ENCODE measurements at places on chromosomes 7 and 10.

GRCh38 chr10:19966751-19967150 is 150.5 kb downstream of the PLXDC2 start:
- DNase-seq = no peak

DNA sequence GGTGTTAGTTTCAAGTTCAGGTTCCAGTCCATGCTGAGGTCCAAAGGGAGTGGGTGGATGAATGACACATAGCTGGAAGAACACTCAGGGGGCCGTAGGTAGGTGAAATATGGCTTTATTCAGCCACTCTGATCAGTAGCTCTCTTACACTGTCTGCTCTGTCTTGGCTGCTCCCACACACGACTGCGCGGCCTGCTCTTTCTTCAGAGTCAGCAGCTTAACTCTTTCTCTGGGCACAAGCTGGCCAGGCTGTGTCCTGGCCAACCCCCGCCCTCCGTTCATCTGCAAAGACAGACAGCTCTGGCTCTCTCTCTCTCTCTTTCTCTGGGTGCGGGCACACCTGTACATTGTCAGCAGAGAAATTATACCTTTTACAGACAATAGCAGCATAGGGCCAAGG is 317.4 kb upstream of the SORCS1 start:
- no peak for DNase-seq

GRCh38 chr7:143849785-143850479 is 52.0 kb downstream of the TCAF1 start:
- no peak for DNase-seq

DNA sequence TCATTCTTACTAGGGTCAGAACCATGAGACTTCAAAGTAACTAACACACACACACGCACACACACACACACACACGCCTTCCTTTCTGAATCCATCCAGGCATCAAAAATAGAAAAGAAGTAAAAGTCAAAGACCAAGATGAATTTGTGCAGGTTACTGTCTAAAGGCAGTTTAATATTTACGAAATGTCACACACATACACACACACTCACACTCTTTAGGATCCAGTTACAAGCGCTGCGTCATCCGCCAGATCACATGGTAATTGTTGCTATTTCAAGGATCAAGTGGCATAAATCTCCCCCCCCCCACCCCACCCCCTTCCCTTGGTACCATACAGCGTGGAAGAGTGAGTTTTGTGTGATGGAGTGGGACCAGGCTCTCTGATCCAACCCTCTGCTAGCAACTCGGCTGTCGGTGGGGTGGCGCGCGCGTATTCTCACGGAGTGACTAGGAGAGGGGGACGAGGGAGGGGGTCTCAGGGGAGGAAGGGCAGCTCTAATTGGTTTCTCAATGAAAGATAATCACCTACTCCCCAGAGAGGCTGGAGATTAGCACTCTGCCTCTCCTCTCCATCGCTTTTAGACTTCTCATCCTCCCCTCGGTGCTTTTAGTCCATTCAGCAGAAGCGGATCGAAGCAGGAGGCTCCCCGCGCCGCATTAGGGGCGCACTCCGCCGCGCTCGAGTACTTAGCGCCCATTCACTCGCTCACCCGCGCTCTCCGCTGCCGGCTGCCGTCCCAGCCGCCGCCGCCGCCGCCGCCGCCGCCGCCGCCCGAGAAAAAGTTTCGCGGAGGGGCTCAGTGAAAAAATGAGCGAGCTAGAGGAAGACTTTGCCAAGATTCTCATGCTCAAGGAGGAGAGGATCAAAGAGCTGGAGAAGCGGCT is 83.5 kb upstream of the PRKG1 start:
- DNase-seq = no peak

DNA sequence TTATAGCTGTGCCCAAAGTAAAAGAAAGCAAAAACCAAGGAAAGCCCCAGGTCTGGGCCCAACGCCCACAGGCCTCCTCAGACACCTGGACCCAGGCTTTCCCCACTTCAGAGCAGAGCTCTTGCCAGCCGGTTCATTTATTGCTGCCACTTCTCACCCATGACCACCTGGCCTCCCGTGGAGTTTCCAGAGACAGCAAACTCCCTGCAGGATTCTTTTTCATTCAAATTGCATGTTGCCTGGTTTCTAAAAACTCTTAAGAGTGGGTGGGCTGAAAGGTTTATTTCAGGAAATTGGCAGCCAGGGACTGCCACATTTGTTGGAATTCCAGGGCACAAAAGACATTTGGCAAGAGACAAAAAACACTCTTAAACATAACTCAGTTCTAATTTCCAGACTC is 4.7 kb downstream of the VOPP1 start:
- DNase-seq = no peak

DNA sequence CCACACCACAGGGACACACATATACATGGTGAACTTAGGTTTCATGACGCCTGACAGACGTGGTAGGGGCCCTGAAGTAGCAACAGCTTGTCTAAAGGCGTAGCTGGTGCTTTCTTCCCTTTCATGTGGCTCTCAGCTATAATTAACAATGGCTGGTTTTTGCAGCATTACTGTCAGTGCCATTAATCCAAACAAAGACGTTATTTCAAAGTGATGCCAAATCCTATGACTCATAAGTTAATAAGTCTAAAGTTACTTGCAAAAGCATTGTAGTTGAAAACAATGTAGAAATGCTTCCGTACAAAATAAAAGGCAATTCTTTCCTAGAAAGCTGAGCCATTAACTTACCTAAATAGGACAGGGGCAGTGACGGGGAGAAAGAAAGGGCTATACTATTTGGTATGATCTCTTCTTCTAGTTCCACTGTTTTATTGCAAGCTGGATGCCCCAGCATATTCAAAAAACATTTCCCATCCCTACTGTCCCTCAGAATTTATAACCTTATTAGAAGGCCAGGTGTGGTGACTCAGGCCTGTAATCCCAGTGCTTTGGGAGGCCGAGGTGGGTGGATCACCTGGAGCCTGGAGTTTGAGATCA is 105.4 kb downstream of the ODAD2 start:
- no peak for DNase-seq

DNA sequence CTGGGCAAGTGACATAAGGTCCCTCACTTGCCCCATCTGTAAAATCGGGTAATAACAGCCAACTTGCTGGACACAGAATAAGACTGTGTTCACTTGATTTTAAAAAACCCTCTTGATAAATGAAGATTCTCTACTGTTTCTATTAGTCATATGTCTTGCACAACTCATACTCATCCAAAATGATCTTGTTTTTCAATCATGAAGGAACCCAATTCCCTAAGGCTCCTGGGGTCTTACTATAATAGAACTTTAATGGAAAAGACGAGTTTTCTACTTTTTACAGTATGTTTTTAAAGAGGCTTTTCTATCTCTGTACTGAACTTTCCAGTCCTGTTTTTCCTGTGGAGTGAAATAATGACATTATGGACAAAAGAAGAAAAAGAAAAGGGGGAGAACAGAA is 103.8 kb downstream of the ARID5B start:
- no peak for DNase-seq

DNA sequence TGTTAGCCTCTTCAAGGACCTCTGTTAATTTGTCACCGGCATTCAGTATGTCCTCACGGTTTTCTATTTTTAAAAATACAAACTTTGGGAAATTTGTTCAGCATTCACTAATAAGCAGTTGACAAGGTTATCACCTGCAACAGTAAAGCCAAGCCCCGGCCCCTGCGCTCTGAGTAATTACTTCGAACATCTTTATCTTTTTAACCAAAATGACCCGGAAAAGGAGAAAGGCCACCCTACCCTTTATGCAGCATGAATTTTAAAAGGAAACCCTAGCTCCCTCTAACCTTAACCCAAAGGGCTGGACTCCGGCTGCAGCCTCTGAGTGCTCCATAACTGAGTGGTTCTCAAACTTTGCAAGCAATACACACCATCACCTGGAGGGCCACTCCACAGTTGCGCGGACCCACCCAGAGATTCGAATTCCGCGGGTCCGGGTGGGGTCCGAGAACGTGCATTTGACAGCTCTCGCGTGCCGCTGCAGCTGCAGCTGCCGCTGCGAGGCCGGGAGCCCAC is 940 bp downstream of the NSMCE4A start:
- no peak for DNase-seq

- DNase-seq = no peak
Measured at GRCh38 chr10:125190414-125190813, 30.1 kb upstream of the CTBP2 start.

- DNase-seq = no peak
Measured at GRCh38 chr7:123060446-123060845, 64.9 kb upstream of the TAS2R16 start.

GRCh38 chr7:149071641-149072437 is 18.7 kb downstream of the ZNF786 start:
- DNase-seq = no peak

DNA sequence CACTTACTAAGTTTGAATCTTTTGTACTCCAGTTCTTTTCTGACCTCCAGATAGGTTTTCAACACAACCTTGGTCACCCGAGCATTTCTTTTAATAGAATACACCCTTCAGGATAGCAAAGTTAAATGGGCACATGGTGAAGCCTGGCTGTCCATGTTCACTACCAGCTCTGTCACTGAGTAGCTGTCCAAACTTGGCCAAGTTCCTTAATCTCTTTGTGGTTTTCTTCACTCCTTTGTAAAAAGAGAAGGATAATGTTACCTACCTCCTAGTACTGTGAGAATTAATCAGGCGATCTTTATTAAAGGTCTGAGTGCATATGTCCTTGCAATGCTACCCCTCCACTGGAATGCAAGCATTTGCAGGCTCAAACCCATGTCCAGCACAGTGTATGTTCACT is 128.1 kb upstream of the PTPRZ1 start:
- no peak for DNase-seq

DNA sequence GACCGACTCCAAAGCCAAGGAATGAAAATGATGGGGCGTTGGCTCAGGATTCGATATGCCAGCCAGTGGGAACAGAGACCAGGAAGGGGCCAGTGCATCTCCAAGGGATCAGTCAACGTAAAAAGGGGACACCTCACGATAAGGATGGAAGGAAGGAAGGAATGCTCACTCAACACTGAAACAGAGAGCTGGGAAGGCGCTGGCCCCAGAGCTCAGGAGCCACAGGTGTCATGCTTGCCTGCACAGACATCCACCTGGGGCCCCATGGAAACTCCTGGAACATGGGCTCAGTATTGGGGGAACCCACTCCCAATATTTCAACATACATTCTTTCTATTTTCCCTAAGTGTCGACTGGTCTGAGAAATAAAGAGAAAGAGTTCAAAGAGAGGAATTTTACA is 5.3 kb downstream of the MMRN2 start:
- DNase-seq = no peak

GRCh38 chr10:124912101-124912886 is 29.6 kb upstream of the ZRANB1 start:
- no peak for DNase-seq

DNA sequence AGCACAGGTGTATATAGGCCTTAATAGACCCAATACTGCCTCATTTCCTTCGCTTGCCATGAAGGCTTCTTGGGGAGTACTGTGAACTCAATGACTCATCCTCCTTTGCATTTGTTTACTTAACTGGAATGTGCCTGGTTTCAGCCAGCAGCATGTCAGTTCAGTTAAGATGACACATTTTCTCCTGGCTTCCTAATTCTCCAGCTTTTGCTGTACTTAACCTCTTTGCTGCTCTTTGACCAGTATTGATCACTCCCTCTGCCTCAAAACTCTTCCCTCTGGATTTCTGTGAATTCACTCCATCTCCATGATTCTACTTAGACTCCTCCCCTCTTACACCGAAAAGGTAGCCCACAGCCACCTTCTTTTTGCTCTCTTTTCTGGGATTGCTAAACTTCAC is 135.7 kb downstream of the MAGI2 start:
- DNase-seq = no peak

DNA sequence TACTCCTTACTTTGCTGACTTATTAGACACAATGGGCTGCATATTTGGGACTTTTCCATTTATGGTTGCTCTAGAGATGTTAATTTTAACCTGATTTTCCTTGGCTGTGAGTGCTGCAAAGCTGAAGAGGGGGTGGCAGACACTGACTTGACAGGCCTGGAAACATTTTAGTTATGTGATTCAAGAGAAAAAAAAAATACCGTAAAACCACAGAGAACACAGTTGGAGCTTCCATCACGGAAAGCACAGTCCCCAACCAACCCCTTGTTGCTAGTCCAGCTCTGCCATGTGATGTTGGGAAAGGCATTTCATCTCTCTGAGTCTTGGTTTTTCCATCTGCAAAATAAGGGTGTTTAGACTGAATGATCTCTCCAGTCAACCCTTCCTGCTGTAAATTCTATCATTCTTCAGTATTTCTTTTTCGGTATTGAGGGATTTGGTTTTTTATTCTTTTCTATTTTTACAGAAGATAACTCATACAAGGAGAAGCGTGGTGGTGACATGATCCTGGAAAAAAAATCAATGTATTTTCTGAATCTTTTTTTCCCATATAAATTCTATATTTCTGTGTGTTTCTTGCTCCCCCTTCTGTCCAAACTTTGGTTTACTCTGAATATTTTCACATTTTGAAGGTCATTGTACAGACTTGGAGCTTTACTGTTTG is 246.1 kb downstream of the REEP3 start:
- no peak for DNase-seq

GRCh38 chr10:60293581-60294175 is 96.0 kb downstream of the ANK3 start:
- DNase-seq = no peak

GRCh38 chr7:131302876-131303707 is 24.6 kb upstream of the MKLN1 start:
- no peak for DNase-seq

- DNase-seq = no peak
Measured at GRCh38 chr7:48411619-48412018, 240.4 kb downstream of the ABCA13 start.

- DNase-seq = no peak
Measured at GRCh38 chr7:156559001-156559400, 81.6 kb upstream of the RNF32 start.

- no peak for DNase-seq
Measured at GRCh38 chr7:107966711-107967110, 36.2 kb downstream of the LAMB1 start.

DNA sequence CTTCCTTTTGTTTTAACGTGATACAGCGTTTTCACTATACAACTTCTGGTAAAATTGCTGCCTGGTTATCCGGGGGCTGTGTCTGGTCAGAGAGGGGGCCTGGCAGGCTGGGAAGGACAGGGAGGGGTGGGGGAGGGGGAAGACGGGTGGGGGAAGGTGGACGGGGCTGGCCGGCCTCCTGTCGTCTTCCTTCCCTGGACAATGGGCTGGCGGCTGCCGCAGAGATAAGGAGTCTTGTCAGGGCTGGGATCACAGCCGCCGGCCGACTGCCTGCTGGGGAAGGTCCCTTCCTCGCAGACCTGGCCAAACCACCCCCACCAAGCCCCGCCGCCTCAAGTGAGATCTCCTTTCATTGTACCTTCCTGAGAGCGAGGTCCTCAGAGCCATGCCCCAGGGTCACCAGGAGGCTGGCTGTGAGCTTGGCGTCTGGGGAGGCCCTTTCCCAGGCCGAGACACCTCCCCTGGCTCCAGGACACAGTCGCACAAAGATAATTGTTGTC is 151.2 kb upstream of the TNRC18 start:
- no peak for DNase-seq

All from hypothalamus (tissue), 51 donors.